Vagina (tissue), 2 donors: ENCODE measurements at places on chromosomes 2 and 18.

DNA sequence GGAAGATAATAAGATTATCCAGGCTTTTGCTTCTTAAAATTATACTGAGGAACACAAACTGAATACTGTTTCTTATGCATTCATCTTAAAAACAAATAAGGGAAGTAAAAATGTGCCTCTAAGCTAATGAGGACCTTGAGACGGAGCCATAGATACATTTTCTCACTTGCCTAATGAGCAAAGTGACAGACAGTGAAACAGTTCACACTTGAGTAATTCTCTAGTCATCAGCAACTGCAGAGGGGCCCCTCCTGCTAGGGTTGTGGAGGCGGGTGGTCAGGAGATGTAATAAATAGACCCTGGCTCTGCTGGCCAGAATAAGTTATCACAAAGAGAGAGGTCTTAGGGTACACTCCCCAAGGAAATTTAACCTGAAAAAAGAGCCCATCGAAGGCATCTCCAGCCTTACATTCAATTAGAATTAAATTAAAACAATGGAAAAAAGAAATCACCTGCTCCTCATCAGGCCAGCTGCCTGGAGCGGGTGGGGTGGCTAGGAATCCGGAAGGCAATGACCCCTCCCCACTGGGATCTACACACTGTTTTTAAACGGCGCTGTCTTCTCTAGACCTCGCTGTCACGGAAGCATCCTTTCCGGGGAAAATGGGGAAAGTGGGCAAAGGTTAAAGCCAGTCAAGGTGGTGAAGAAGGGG, 32.6 kb upstream of the INSIG2 start:
- H3K36me3 ChIP-seq, result no peaks in the 10 kb centered on the region
- H3K4me1 ChIP-seq, result no peaks in the 10 kb centered on the region
- no peak overlapping the region for H3K4me3 ChIP-seq

GRCh38 chr18:574149-574860, 5.9 kb upstream of the CETN1 start:
- no peaks in the 10 kb centered on the region for H3K36me3 ChIP-seq
- no peak overlapping the region for H3K4me3 ChIP-seq
- no peak for DNase-seq
- H3K4me1 ChIP-seq, result peaks cover 16% of the 10 kb centered on the region
- no peaks in the 10 kb centered on the region for H3K27me3 ChIP-seq

- no peak overlapping the region for H3K27ac ChIP-seq
- no peak overlapping the region for H3K4me3 ChIP-seq
- no peak for DNase-seq
- H3K4me1 ChIP-seq, result peaks cover 27% of the 10 kb centered on the region
- H3K36me3 ChIP-seq, result no peaks in the 10 kb centered on the region
- no peaks in the 10 kb centered on the region for H3K27me3 ChIP-seq
Measured at GRCh38 chr2:71789556-71790204, 336.3 kb downstream of the DYSF start.

DNA sequence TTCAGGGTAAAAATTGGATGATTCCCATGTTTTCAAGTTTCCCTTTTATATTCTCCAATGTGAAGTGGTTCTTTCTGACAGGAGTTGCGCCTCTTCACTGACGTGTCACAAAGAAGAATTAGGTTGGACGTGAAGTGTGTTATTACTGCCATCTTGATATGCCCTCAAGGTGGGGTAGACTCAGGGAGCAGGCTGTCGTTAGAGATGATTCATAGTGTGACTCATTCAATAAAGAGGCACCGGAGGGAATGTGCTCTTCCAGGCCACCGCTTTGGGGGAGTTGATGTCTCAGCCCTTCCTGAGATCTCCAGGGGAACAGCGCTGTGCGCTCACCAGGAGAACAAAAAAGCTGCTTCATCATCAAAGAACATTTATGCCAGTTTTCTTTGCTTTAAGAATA, 3.6 kb upstream of the DGKD start:
- no peak overlapping the region for H3K4me3 ChIP-seq
- DNase-seq, result no peak
- H3K4me1 ChIP-seq, result peaks cover 19% of the 10 kb centered on the region
- no peak overlapping the region for H3K27ac ChIP-seq
- no peaks in the 10 kb centered on the region for H3K36me3 ChIP-seq
